Liver (tissue), 10 donors: ENCODE measurements at places on chromosomes 5 and 9. TPM values are rescaled to one million over a fixed set of nuclear protein-coding genes. Genes with fewer than 3 reads are reported as not detected.

Gene SLC6A3
- polyA plus RNA-seq, result not detected

Gene NIPBL
- 4.9 TPM for polyA plus RNA-seq

GRCh38 chr5:177330991-177331842, 19.5 kb upstream of the MXD3 start:
- peaks cover 64% of the 10 kb centered on the region for H3K36me3 ChIP-seq
- H3K4me1 ChIP-seq, result peaks cover 1% of the 10 kb centered on the region
- no peak for DNase-seq

- no peaks in the 10 kb centered on the region for H3K27me3 ChIP-seq
- no peak overlapping the region for H3K27ac ChIP-seq
- DNase-seq, result no peak
- no peaks in the 10 kb centered on the region for H3K4me1 ChIP-seq
Observed at GRCh38 chr5:140348104-140348503, 1.7 kb upstream of the HBEGF start.

DNA sequence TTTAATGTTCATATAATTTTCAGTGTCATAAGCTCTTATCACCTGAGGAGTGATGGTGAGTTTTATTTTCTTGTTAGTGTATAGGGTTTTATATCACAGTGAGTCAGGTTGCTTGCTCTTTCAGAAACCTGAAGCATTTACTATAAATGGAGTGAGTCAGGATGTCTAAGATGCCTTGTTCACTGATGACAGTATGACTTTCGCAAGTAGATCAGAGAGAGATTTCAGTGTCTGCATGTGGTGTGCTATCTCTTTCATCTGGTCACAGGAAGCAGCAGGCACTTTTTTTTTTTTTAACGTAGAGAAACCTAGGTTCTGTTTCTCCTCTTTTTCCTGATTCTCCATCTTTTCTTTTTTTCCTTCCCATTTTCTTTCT, 237.1 kb downstream of the DMRTA1 start:
- no peaks in the 10 kb centered on the region for H3K4me1 ChIP-seq
- no peak overlapping the region for H3K27ac ChIP-seq
- no peak for DNase-seq
- H3K27me3 ChIP-seq, result no peaks in the 10 kb centered on the region

DNA sequence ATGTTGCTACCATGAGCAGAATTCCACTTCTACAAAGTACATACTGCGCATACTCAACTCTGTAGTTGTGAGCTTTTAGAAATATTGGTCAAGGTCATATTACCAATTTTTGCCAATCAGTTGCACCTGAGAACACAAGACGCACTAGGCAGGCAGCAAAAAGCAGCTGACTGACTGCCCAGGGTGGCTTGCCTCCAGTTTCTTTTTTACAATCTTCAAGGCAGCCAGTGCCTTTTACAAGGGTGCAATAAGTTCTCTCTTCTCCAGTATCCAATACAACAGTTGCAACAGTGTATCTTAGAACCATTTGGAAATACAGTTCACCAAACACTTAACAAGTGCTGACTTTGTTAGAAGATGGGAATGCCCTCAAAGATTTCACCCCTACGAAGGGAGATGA, 16.1 kb upstream of the FOXB2 start:
- H3K27me3 ChIP-seq, result no peaks in the 10 kb centered on the region
- no peak for DNase-seq
- H3K36me3 ChIP-seq, result no peaks in the 10 kb centered on the region
- H3K4me1 ChIP-seq, result no peaks in the 10 kb centered on the region
- no peak overlapping the region for H3K27ac ChIP-seq
